NCI-H510A treated with DMSO at 0.1 percent for 48 hours (cell line): ENCODE measurements at places on chromosomes 5 and 9.

GRCh38 chr9:4382722-4383317 is 83.0 kb upstream of the GLIS3 start:
- peak; percentile 28 for DNase-seq

DNA sequence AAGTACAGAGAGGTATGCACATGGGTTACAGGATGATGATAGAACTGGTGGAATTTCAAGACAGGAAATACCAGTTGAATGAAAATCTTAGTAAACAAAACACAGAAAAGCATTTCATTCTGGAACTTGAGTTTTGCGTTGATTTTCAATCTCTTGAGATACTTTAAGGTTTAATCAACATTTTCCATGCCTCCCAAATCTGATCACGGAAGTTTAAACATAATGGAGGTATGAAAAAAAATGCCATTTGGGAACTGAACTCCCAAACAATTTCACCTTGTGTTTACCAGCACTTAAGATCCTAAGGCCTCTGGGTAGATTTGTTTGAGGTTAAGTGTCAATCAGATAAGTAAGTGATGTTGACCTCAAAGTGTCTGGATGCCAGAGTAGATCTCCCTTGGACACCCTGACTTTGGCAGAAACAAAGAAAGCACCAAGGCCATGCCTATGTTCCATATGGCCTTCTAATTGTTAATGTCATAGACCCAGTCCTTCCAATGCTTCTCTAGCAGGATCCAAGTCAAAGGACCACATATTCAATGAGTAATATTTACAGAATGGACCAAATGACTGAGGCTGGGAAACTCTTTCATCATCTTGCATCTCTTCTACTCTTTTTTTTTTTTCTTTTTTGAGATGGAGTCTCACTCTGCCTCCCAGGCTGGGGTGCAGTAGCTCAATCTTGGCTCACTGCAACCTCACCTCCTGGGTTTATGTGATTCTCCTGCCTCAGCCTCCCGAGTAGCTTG is 216.9 kb downstream of the ARRDC3 start:
- no peak for DNase-seq

DNA sequence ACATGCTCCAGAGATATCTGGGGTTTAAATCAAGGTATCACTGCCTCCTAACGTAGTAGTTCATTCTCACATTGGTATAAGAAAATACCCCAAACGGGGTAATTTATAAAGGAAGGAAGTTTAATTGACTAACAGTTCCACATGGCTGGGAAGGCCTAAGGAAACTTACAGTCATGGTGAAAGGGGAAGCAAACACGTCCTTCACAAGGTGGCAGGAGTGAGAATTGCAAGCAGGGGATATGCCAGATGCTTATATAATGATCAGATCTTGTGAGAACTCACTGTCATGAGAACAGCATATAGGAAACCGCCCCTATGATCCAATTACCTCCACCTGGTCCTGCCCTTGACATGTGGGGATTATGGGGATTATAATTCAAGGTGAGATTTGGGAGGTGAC is 1280.2 kb upstream of the C9orf72 start:
- no peak for DNase-seq

- DNase-seq, result no peak
Observed at GRCh38 chr9:107481035-107481434, 8.5 kb downstream of the KLF4 start.

- no peak for DNase-seq
Observed at GRCh38 chr9:6055666-6056065, 40.2 kb upstream of the RANBP6 start.

GRCh38 chr9:85740787-85741094 is 1.0 kb downstream of the AGTPBP1 start:
- no peak for DNase-seq

DNA sequence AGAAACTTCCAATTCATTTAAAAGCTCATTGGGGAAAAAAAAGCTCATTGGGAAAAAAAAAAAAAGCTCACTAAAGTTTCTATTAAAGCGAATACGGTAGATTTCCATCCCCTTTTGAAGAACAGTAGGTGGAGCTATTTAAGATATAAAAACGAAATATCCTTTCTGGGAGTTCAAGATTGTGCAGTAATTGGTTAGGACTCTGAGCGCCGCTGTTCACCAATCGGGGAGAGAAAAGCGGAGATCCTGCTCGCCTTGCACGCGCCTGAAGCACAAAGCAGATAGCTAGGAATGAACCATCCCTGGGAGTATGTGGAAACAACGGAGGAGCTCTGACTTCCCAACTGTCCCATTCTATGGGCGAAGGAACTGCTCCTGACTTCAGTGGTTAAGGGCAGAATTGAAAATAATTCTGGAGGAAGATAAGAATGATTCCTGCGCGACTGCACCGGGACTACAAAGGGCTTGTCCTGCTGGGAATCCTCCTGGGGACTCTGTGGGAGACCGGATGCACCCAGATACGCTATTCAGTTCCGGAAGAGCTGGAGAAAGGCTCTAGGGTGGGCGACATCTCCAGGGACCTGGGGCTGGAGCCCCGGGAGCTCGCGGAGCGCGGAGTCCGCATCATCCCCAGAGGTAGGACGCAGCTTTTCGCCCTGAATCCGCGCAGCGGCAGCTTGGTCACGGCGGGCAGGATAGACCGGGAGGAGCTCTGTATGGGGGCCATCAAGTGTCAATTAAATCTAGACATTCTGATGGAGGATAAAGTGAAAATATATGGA is at the start of gene PCDHGA12:
Gene PCDHGA12 (plus strand): TSS at position 176 of the 782 bp plus-strand sequence. CDS start 253 bp downstream, at position 429.
- no peak for DNase-seq

GRCh38 chr5:5492087-5492933 is 69.8 kb downstream of the ICE1 start:
- peak; percentile 78 for DNase-seq

- peak; percentile 9 for DNase-seq
Observed at GRCh38 chr9:20620650-20621470, 1.4 kb downstream of the MLLT3 start.

GRCh38 chr5:9466697-9467096 is 79.2 kb downstream of the SEMA5A start:
- DNase-seq, result no peak

- DNase-seq, result no peak
Observed at GRCh38 chr5:14109771-14110170, 33.4 kb upstream of the TRIO start.

DNA sequence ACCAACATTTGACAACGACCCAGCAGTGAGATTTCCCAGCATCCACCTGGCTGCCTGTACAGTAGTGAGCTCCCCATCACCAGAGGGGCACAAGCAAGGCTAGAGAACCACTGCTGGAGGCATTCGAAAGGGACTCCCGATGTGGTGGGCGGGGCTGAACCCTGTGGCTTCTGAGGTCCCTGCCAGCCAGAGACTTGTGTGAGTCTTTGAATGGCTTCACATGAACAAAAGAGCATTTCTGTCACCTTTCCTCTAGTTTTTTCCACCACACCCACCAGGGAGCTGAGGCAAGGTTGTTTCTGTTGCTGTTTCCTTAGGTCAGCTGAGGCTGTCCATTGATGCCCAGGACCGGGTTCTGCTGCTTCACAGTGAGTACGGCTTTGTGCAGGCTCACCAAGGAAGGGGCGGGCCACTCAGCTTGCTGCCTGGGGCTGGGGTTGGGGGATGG is 15.7 kb downstream of the RGS3 start:
- no peak for DNase-seq

GRCh38 chr5:143536364-143536763 is 132.9 kb upstream of the NR3C1 start:
- DNase-seq, result no peak

- no peak for DNase-seq
Observed at GRCh38 chr9:79705704-79706103, 133.9 kb downstream of the TLE4 start.

DNA sequence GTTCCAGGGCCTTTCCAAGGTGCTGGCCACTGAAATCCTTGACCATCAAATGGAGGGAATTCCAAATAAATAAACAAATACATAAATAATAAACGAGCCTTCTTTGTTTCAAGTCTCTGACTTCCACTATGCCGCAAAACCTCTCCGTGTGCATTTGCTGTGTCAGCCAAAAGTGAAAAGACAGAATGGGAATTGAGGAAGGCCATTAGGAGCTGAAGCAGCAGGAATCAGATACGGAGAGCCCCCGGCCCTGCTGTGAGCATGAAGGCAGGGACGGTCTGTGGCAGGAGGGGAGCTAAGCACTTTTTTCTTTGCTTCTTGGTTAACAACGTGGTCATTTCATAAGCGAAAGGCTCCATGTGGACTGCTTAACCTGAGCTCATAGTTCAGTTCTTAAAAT is 26.1 kb downstream of the PLPPR1 start:
- no peak for DNase-seq

DNA sequence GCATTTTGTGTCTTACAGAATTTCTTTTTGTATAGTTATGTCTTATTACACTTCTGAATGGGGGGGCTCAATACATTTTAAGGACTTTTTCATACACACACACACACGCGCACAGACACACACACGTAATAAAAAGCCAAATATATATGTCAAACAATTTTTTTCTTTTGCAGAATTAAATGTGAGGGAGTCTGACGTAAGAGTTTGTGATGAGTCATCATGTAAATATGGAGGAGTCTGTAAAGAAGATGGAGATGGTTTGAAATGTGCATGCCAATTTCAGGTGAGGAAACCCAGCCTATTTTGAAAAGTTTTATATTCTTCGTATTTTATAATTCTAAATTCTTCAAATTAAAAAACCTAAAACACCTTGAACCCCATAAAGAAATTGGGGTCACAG is 25.6 kb downstream of the TMEFF1 start:
- DNase-seq, result no peak

DNA sequence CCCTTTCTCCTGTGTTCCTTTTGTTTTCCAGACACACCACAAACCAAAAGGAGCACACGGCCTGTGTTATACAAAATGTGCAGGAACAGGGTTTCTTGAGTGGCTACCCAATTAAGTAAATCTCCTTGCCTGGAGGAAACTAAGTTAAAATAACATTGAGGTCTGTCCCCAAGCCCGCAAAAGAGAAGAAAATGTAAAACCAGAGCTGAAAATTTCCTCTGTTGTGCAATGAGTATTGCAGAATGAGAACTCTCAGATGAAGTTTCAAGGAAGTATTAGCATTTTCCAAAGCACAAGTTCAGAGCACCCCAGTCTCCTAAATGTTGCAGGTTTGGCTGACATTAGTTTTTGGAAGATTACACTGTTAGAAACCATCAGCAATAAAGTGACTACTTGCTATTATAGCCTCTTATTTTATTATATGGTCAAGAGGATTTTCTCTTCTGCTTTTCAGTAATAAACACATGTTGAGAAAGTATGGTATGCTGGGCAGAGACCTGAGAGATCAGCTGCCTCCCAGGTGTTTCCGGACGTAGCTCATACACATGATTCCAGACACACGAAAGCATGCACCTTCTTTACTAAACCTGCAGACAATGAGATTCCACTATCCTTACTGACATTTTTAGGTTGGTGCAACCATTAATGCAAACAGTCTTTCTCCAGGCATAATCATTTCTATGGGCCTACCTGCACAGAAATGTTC is 161.3 kb downstream of the SNCAIP start:
- no peak for DNase-seq

DNA sequence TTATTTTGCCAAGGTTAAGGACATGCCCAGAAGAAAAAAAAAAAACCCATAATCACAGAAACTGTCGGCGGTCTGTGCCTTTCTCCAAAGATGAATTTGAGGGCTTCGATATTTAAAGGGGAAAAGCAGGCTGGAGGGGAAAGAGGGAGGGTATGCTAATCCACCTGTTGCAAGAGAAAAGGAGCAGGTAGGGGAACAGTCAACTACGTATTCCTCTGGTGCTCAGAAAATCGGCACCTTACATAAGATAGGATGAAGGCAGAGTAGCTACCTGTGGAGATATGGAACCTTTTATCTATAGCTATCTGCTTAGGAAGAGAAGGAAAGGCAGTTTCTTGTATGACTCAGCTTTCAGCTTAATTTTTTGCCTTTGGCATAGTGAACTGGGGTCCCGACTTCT is 77.7 kb downstream of the PTCD2 start:
- no peak for DNase-seq

DNA sequence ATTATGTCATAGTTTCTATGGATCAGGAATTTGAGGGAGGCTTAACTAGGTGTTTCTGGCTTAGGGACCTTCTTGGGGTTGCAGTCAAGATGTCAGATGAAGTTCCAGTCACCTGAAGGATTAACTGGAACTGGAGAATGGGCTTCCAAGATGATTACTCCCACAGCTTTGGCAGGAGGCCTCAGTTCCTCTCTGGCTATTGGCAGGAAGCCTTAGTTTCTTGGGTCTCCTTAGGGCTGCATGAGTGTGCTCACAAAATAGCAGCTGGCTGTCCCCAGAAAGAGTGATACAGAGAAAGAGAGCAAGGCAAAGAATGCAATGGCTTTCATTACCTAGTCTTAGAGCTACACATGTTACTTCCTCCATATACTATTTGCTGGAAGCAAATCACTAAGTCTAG is 138.1 kb upstream of the TLE4 start:
- no peak for DNase-seq

DNA sequence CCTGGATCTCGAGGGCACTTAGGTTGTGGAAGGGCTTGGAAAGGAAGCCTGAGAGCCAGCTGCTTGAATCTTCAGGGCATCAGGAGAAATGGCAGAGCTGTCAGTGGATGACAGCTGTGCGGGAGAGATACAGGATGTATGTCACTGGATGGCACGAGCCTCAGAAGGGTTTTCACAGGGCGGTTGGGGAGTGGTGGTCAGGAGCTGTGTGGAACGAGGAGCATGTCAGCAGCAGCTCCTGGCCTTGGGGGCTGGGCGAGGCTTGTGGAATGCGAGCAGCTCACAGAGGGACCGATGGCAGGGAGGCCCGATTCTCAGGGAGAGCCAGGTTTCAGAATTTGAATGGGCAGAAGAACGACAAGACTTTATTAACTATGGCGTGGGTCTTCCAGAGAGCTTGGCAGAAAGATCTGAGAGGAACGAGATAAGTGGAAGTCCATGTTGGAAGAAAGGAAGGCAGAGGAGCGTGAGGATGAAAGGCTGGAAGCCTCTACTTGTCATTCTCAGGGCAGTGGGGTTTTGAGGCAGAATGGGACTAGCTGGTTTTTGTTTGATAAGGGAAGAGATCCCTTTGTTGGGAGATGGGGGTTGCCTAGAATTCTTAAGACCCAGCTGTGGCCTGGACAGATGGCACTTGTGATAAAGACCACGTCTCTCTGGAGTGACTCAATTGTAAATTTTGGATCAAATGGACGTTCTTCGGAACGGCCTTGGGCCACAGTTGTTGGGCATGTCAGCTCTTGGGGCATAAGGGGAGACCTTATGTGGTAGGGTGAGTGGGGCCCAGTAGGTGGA is 60.3 kb downstream of the SNX30 start:
- DNase-seq, result no peak

- no peak for DNase-seq
Observed at GRCh38 chr9:33988219-33988890, 60.3 kb downstream of the UBAP2 start.

GRCh38 chr5:139764886-139765408 is 30.7 kb upstream of the PSD2 start:
- no peak for DNase-seq
